Activated CD4-positive, alpha-beta memory T cell treated with anti-CD3 and anti-CD28 coated beads for 36 hours (primary cell): ENCODE measurements at places on chromosomes 2 and 18.

DNA sequence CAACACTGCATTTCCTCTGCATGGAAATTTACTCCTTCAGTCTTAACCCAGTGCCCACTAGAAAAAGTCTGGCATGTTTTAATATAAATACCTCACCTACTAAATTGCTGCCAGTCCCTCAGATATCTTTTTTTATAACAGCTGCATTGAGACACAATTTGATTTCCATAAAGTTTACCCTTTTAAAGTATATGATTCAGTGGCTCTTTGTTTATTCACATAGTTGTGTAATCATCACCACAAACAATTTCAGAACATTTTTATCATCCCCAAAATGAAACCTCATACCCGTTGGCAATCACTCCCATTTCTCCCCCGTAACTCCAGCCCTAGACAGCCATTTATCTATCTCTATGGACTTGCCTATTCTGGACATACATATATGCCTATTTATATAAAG lies 17.0 kb upstream of the FRZB start:
- no peak for DNase-seq

DNA sequence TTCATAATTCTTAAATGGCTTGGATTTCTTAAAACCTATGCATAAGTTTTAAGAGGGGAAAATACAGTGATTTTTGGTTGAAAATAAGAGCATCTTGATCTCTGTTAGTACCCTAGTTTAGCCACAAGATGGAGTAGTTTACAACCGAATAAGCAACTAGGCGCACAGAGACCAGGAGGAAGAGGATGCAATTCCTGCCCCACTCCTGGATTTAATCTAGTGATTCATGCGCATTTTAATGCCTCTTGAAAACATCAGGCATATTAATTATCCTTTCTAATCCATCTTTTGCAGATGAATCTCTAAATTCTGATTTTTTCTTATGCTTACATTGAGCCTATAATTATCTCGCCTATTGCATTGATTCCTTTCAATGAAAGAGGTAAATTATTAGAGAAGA lies 76.7 kb downstream of the MRPS9 start:
- no peak for DNase-seq

DNA sequence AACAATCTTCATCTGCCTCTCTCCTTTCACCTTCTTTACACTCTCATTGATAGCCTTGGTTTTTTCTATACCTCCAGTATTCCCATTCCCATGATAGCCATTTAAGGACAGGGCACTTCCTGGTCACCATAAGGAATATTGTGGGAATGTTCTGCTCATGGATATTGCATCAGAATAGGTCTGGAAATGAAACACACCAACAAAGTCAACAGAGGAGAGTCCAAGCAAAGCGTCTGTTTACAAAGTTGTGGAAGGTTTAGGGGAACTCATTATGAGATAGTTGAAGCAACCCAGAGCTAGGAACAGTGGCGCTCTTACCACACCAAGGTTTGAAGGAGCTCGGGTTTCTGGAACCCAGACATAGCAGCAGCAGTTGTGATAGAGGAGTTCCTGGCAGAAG lies 150.3 kb upstream of the TNP1 start:
- DNase-seq, result no peak

DNA sequence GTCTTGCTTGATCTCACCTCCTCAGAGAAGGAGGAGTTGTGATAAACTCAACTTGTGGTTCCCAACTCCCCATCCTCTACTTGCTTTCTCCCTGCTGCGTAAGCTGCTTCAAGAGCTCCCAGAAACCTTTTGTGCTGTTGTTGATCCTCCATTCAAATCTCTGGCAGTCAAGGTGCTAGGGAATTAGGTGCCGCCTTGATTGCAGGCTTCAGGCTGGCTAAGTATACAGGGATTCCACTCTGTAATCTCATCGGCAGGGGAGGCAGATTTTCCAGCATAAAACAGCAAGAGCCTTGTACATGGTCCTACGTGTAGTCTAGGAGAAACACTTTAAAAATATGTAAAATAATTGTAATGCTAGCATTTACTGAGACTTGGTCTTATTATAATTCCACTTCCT lies 116.2 kb upstream of the DDX18 start:
- DNase-seq, result no peak

DNA sequence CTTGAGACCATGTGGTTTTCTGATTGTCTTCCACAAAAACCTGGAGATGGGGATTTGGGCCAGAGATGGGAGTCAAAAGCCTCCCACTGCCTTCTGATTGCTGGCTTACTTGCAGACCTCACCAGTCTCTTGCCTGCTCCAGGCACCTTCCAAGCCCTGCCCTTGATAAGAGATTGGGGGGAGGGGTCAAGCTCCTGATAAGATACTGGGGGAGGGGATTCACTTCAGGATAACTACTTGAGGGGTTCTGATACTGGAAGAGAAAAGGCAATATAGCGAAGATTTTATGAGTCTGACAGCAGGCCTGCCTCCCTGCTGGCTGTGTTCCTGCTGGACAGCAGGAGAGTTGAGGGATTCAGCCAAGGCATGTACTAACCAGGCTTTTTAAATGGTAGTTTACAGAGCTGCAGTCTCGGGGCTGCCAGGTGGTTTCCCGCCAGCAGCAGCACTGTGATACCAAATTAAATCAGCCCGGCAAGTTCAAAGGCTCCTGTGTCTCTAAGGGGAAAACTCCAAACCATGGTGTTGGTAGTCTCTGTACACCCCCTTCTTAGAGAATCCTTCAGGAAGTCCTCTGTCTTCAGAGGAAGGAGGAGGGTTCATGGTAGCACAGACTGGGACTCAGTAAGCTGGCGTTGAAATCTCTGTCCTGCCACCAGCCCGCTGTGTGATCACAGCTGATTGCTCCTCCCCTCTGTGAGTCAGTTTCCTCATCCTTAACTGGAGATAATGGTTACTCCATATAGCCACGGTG lies 58.3 kb downstream of the FBXO36 start:
- peak; percentile 51 for DNase-seq

DNA sequence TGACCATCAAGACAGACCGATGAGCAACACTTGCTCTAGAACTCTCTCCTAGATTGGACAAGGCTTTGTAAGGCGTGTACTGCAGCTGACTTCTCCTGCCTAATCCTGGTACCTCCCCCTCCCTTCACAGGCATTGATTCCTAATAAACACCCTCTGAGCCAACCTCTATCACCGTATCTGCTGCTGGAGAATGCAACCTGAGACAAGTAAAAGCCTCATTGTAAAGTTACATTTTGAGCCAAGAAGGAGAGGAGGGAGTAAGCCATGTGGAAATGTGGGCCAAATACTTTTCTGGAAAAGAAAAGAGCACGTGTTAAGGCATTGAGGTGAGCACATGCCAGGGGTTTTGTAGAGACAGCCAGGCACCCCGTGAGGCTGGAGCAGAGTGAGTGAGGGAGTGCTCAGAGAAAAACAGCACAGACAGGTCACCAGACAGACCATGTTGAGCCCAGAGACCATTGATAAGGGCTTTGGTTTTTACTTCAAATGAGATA lies 2.6 kb upstream of the WDFY1 start:
- no peak for DNase-seq

- no peak for DNase-seq
Observed at GRCh38 chr18:47868744-47869143, 61.7 kb downstream of the SMAD2 start.

GRCh38 chr2:221569871-221570270 lies 2.2 kb downstream of the EPHA4 start:
- no peak for DNase-seq

DNA sequence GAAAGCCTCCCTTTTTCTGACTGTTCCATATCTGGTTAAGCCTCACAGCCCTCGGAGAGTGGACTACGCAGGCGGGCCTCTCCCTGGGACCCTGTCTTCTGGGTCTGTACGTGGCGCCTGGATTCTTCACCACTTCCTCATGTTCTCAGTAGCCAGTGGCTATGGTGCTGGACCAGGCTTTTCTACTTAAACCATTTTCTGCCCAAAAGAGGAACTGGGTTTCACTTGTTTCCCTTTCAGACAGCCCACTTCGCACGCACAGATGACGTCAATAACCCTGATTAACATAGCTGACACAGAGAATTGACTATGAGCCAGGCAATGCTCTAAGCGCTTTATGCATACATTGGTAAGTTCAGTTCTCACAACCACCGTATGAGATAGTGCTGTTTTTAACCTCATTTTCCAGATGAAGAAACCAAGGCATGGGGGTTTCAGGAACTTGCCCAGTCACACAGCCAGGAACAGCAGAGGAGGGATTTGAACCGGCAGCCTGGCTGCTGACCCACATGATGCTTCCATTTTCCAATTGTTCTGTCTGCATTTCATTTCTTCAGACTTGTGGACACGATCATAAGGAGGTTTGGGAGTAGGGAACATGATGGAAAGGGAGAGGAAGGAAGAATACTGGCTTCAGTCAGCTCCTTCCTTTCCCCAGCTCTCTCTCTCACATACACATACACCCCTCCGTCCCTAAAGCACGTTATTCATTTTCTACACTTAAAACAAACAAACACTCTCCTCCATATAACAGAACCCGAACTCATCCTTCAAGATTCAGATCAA lies 41.7 kb downstream of the MYOM1 start:
- peak; percentile 21 for DNase-seq

GRCh38 chr2:17747684-17748452 lies 5.7 kb downstream of the SMC6 start:
- DNase-seq, result no peak

DNA sequence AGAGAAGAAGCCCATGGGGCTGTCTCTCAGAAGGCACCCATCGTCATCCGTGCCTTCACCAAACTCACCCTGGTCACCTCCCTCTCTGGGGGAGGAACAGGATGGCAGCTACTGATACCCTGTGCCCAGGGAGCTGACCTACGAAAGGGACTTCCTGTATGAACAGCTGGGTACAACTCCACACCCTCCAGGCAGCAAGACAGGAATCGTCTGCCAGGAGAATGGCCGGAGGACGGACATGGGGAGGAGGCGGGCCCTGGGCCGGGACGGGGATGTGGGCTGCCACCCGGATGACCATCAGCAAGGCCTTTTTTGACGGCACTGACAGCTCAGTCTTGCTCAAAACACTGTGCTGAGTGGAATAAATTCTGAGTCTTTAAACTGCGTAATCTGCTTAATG lies 243.6 kb downstream of the HDAC4 start:
- DNase-seq, result peak; percentile 3

DNA sequence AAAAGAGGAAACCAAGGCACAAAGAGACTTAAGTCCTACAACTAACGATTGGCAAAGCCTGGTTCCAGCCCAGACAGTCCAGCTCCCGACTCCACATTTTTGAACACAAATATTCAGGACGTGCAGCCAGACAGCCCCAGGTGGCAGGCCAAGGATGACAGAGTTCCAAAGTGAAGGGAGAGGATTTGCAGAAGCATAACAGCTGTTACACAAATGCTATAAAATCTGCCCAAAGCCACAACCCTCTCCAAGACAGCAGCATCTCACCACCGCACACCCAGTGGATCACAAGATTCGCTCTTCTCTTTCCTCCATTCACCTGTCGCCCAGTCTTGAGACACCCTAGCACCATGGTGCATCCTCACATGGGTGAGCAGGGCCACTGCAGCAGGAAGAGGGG lies 227.1 kb upstream of the ID2 start:
- DNase-seq, result no peak

GRCh38 chr2:233173115-233173514 lies 78.4 kb upstream of the ATG16L1 start:
- DNase-seq, result no peak

DNA sequence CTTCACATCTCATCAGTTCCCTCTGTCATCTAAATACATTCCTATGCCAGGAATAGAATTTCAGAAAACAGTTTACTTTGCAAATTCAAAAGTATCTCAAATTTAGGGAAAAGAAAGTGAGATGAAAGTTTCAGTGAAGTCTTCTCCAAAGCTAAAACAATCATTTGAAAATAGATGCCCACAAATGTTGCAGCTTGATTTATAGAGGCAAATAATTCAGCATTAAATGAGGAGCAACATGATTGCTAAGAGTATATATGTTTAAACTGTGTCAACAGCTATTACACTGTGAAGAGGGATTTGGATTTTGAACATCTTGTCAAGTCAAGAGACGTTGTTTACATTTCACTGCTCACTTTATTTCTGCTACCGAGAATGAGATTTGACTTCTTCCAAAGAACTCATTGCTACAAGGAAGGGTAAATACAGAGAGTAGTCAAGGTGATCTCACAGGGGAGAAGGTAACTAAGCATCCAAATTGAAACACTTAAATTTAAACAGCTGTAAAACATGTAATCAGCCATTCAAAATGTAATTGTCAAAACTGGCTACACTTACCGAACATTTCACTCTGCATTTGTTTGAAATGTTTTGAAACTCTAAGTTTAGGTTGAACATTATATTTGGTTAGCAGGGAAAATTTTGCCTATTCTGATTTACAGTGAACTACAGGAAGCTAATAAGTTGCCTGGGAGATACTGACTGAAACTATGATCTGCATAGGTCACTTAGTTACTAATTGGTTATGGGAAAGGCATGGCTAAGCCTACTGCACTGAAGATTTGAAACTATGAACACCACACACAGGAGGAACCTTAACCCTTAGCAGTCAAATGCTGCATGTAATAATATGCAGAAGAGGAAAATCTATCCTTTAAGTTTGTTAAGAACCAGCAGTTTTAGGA lies 33.2 kb upstream of the GALNT3 start:
- DNase-seq, result no peak

- no peak for DNase-seq
Observed at GRCh38 chr2:230937362-230937761, 12.3 kb upstream of the GPR55 start.

GRCh38 chr2:64406407-64406774 lies 47.6 kb upstream of the LGALSL start:
- DNase-seq, result no peak

DNA sequence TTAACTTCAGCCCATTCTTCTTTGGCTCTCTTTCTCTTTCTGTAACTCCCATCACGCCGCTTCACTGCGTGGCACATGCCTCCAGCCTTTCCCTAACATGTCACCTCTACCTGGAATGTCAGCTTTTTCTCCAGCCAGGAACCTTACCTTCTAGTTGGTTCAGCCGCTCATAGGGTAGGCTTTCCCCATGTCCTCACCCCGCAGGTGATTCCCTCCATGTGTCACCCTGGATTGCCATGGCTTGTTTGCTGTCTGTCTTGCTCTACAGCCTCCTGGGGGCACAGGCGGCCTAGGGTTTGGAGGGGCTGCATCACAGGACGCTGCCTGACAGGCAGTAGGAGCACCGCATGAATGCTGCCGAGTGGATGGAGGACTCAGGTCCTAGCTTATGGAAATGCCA lies 39.2 kb downstream of the ARHGEF4 start:
- DNase-seq, result no peak

GRCh38 chr2:64212346-64212745 lies 68.1 kb upstream of the PELI1 start:
- no peak for DNase-seq
